Stimulated activated CD4-positive, alpha-beta T cell treated with anti-CD3 and anti-CD28 coated beads, Interleukin-12 subunit alpha, Interleukin-12 subunit beta, amount 100 ng/mL, for 4 hours (primary cell): ENCODE measurements at places on chromosomes 2 and 18.

GRCh38 chr2:225192869-225193268, 150.6 kb upstream of the DOCK10 start:
- DNase-seq = no peak

- DNase-seq = no peak
Observed at GRCh38 chr2:29113891-29114321, 1.3 kb upstream of the CLIP4 start.

- DNase-seq = no peak
Observed at GRCh38 chr2:39313575-39313974, 69.8 kb upstream of the CDKL4 start.

- DNase-seq = no peak
Observed at GRCh38 chr2:7432436-7432835, 515.2 kb downstream of the RNF144A start.

GRCh38 chr2:223270548-223270947, 218.6 kb downstream of the KCNE4 start:
- no peak for DNase-seq

DNA sequence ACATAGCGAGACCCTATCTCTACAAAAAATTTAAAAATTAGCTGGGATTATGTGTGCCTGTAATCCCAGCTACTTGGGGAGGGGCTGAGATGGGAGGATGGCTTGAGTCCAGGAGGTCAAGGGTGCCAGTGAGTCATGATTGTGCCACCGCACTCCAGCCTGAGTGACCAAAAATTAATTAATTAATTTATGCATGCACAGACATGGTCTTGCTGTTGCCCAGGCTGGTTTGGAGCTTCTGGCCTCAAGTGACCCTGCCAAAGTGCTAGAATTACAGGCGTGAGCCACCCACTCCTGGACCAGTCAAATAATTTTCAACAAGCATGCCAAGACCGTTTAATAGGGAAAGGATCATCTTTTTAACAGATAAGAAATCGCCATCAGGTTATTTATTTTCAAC, 57.7 kb upstream of the TFCP2L1 start:
- no peak for DNase-seq

- no peak for DNase-seq
Observed at GRCh38 chr2:218255446-218255845, 5.4 kb upstream of the GPBAR1 start.

- no peak for DNase-seq
Observed at GRCh38 chr2:12709207-12709522, 7.6 kb upstream of the TRIB2 start.

GRCh38 chr2:172372436-172372835, 55.0 kb upstream of the ITGA6 start:
- DNase-seq = no peak

GRCh38 chr2:42190191-42190590, 21.0 kb downstream of the EML4 start:
- no peak for DNase-seq
